NK-92 treated with Interleukin-12 subunit alpha and Interleukin-12 subunit beta, amount 100 ng/mL, for 24 hours (cell line): ENCODE measurements at places on chromosomes 12 and 14.

DNA sequence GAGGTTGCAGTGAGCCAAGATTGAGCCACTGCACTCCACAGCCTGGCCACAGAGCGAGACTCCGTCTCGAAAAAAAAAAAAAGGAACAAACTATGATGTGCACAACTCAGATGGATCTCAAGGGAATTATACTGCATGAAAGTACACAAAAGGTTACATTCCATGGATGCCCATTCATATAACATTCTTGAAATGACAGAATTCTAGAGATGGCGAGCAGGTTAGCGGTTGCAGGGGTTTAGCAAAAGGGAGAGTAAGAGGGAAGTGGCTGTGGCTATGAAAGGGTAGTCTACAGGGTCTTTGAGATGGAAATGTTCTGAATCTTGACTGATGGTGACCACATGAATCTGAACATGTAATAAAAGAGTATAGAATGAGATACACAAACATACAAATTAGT, 49.7 kb downstream of the CKB start:
- DNase-seq: no peak

DNA sequence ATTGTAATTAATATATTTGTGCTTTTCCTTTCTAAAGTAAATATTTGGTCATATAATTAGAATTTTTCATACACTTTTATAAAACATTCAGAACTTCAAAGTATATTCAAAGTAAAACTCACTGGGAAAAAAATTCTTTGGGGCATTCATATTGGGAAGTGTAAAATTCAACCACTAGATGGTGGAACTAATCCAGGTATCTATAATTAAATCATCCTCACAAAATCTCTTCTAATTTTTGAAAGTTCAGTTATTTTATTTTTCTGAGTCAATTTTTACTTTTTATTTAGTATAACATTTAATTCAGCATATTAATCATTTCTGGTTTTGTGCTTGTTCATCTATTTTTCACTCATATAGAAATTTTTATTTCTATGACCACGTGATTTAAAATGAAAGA, 81.0 kb downstream of the NTS start:
- DNase-seq: no peak

DNA sequence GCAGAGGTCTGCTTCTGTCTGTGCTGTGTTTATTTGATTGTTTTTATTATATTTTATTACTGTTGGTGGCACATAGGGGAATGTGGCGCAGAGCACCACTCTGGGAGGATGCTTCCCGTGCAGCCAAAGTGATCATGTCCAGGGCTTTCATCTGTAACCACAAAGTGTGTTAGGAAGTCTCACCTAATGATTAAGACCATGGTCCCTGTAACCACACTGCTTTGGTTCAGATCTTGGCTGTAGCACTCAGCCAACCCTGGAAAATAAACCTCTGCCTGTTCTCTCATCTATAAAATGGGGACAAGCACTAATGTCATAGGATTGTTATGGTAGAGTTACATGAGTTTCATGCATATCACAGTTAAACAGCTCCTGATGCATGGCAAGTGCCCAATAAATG, 1.9 kb downstream of the RESF1 start:
- DNase-seq: no peak

GRCh38 chr12:32983968-32984367, 87.4 kb upstream of the PKP2 start:
- DNase-seq: no peak

GRCh38 chr12:29889737-29890136, 106.0 kb upstream of the TMTC1 start:
- peak; percentile 2 for DNase-seq

- DNase-seq: no peak
Observed at GRCh38 chr14:91364524-91365270, 52.9 kb downstream of the CCDC88C start.

DNA sequence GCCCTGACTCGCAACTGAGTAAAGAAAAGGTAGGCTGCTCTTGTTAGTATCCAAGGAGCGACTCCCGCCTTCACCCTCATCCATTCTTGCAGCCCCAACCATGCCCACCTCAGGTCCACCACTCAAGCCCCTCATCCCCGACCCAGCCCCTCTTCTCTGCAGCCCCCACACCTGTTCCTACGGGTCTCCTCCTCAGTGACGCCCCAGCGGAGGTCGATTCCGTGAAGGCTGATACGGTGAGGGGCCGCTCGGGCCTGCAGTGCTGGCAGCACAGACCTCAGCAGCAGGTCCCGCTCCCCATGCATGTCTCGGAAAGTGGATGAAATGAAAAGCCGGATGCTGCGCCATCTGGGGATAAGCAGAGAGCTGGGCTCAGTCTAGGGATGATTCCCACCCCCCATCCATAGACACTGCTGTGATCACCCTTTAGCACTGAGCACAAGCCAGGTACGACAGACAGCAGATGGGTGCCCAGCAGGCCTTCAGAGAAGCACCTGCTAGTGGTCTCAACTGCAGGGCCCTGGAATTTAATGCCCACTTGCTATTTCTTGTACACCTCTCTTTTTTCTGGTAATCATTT, 26.9 kb downstream of the TEP1 start:
- DNase-seq: no peak

DNA sequence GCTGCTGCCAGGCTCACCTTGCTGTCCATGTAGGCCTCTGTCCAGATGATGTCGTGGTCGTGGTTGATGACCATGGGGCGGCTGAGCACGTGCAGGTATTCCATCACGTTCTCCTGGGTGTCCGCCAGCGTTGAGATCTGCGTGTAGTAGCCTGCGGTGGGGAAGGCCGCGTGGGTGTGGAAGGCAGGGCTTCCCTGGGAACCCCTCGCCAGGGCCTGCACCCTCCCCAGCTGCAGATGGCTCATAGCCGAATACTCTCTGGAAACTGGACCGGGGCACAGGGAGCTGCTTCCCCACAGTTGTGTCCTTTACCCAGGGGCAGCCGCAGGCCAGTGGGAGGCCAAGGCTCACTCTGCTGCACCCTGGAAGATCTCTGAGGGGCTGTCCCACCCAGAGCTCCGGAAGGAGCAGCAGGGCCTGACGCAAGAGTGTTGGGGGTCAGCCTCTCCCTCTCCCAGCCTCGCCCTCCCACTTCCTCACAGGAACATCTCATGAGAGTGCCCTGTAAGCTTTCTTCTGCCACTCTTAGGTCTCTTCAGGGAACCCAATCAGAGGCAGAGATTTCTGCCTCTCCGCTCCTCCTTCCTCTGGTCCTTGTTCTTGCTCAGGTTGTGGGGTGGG, 35.5 kb downstream of the CACNA2D4 start:
- no peak for DNase-seq

GRCh38 chr12:92639017-92639416, 63.8 kb upstream of the PLEKHG7 start:
- no peak for DNase-seq

GRCh38 chr12:124477107-124477915, 90.1 kb downstream of the NCOR2 start:
- DNase-seq: no peak

DNA sequence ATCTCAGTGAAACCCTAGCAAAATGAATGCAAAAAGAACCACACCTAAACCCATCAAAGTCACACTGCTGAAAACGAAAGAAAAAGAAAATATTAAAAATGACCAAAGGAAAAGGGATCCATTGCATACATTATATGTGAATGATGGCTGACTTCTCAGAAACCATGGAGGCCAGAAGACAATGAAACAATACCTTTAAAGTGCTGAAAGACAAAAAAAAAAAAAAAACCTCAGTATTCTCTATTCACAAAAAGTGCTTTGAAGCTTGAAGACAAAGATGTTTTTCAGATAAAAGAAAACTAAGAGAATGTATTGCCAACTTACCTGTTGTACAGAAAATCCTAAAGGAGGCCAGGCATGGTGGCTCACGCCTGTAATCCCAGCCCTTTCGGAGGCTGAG, 4.5 kb upstream of the EVL start:
- DNase-seq: no peak

- no peak for DNase-seq
Observed at GRCh38 chr12:63450816-63451215, 217.5 kb downstream of the DPY19L2 start.

DNA sequence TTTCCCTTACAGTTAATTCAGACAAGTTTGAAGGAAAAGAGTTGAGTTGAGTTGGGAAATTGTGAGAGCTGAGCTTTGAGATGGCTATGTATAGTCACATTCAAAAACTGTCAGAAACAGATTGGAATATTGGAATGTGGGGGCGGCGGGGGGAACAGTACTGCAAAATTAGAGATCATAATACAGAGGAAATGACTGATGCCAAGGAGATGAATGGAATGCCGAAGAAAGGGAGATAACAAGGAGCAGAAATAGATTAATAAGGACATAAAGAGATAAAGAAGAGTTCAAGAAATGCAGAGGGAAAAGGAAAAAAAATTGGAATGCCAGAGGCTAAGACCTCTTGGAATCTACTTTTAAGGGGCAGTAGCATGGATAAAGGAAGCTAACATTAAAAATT, 3.2 kb upstream of the OR4K5 start:
- DNase-seq: no peak

- no peak for DNase-seq
Observed at GRCh38 chr12:18345021-18345735, 83.9 kb downstream of the PIK3C2G start.

GRCh38 chr12:122094137-122094734, 15.7 kb downstream of the MLXIP start:
- DNase-seq: no peak

DNA sequence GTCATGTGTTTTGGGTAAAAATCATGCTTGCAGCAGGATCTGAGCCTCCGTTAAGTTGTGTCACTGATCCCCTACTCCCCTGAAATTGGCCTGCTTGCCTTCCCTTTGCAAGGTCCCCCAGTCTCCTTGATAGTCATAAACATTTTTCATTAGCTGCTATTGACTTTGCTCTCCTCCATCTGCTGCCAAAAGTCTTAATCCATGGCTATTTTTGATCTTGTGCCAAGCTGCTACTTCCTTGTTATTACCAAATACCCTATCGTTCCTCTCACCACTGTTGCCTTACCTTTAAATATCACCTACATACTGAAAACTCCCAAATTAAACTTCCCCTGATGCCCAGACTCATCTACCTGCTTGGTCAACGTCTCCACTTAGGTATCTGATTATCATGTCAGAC, 148.3 kb downstream of the PHLDA1 start:
- DNase-seq: no peak

DNA sequence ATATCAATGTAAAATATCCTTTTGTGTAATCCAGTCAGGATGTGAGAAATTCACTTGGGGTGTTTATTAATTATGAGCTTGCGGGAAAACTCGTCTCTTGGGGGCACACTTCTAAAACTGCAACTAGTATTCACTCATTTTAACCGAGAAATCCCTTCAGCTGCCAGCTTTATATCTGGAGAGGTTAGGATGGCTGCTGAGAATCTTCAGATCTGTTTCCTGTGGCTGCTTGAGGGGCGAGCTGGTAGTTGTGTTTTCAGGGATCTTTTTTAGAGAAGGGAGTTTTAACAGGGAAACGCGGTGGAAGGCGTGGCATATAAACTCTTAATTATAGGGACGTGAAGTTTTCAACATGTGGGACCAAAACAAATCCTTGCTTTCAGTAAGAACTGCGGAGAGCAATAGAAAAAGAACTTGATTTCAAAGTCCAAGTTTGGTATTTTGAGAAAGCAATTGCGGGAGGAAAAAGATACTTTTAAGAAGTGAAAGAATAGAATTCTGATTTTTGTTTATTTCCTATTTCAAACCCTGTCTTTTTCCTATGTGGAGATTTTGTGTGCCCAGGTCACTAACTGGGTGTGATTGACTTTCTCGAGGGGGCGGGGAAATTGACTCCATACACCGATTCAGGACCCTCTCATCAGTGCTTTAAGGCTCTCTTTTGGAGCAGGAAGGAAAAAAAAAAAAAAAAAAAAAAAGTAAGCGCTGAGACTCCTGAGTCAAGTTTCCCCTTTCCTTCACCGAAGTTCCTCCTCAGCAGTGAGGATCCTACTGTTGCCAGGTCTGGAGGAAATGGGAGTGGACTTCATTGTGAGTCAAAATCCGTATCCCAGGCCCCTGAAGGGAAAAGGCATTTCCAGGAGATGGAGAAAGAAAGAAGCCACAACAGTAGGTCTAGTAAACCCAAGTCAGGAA, 1.1 kb downstream of the PPFIBP1 start:
- DNase-seq: no peak

DNA sequence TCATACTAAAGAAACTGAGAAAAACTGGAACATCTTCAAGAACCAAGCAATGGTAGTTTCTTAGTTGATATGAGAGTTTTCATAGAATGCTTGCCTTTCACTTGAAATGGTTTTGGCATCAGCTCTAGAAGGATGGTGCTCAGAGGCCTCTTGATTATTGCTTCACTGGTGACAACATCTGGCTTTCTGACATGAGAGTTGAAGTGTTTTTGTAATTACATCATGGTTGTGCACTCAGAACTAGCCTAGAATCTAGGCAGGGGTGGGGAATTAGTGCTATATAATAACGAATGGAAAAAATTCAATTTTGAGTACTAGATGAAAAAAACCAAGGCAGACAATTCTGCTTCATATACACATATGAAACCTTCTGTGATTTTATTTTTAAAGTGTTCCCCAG, 172.8 kb upstream of the LMNTD1 start:
- DNase-seq: no peak

DNA sequence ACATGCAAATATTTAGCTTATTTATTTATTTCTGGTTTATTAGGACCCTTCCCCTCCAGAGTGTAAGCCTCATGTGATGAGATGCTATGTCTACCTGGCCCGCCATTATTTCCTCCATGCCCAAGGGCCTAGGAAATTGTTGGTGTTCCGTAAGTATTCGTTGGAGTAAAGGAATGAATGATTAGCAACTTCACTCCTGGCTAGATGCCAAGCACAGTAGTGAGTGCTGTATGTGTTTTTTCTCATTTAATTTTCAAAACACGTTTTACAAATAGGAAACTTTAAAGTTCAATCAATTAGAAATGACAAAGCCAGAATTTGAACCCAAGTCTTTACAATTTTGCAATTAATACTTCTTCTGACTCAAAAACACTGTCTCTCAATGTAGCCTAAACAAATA, 253.8 kb downstream of the BCAT1 start:
- DNase-seq: no peak

DNA sequence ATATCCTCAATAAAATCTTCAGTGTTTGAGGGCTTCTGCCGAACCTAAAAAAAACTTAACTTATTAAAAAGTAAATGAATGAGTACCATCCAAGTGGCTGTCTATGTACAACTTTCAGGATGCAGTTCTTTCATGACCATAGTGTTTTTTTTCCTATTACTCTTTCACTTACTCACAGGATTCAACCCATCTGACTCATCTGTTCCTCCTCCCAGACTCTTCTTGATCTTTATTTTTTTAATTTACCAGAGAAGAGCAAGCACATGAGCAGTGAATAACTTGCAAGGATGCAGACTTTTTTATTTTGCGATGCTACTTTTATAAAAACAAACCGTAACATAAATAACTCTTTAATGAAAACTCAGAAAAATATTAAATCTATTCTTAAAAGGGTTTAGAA, 24.5 kb downstream of the RECQL start:
- no peak for DNase-seq

DNA sequence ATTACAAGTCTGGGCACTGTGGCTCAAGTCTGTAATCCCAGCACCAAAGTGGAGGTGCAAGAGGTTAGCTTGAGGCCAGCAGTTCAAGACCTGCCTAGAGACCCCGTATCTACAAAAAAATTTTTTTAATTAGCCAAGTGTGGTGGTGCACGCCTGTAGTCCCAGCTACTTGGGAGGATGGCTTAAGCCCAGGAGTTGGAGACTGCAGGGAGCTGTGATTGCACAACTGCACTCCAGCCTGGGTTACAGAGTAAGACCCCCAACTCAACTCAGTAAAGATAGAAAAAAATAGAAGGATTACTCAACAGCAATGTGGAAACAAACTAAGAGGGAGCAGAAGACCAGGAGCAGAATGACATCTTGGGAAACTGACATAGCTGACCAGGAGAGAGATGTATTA, 13.3 kb downstream of the SBNO1 start:
- no peak for DNase-seq

GRCh38 chr12:84793558-84794367, 118.8 kb downstream of the SLC6A15 start:
- DNase-seq: no peak
